Activated naive CD4-positive, alpha-beta T cell treated with anti-CD3 and anti-CD28 coated beads for 36 hours (primary cell): ENCODE measurements at places on chromosomes 7 and 10. TPM values are rescaled to one million over a fixed set of nuclear protein-coding genes. Genes with fewer than 3 reads are reported as not detected.
A peak's percentile ranks its signal among the peaks of the same experiment; 100 is the strongest.

- H3K27ac ChIP-seq: peak overlapping the region; percentile 38
- H3K36me3 ChIP-seq: peaks cover 10% of the 10 kb centered on the region
- no peak for DNase-seq
- H3K4me3 ChIP-seq: no peak overlapping the region
Measured at GRCh38 chr7:150374472-150374871, 4.7 kb upstream of the ZNF775 start.

CYP3A5 gene
- total RNA-seq: 0.86 TPM

DNA sequence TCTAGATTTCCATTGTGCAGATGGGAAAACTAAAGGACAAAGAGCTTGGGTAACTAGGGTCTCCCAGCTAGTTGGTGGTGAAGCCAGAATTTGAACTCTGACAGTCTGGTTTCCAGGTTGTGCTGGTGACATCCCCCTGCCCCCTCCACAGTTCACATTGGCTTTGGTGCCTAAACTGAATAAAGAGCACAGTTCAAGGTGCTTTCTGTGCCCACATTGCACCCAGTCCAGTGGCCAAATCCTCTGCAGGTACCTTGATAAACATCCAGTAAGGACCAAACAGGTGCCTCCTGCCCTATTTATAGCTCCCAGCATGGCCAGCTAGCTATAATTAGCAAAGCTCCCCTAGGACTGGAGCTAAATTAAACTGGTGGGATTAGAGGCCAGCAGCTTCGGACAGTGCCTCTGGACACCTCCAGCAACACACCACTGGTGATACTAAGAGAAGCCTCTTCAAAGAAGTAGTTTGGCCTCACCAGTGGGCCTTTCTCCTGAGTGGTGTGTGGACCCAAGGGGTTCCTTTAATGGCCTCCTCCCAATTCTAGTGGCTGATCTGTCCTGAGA, 59.9 kb downstream of the KCNMA1 start:
- H3K36me3 ChIP-seq: no peaks in the 10 kb centered on the region
- DNase-seq: no peak
- H3K27me3 ChIP-seq: no peaks in the 10 kb centered on the region
- no peak overlapping the region for H3K4me3 ChIP-seq
- no peak overlapping the region for H3K27ac ChIP-seq

GRCh38 chr7:87312215-87312865, 33.1 kb upstream of the CROT start:
- H3K4me3 ChIP-seq: no peak overlapping the region
- no peaks in the 10 kb centered on the region for H3K27me3 ChIP-seq
- no peaks in the 10 kb centered on the region for H3K4me1 ChIP-seq
- peak; percentile 58 for DNase-seq
- H3K36me3 ChIP-seq: no peaks in the 10 kb centered on the region
- no peak overlapping the region for H3K27ac ChIP-seq

PPP1R9A gene
- not detected for total RNA-seq

GRCh38 chr10:31374146-31374696, 55.2 kb downstream of the ZEB1 start:
- H3K27ac ChIP-seq: no peak overlapping the region
- no peaks in the 10 kb centered on the region for H3K27me3 ChIP-seq
- peaks cover 3% of the 10 kb centered on the region for H3K36me3 ChIP-seq
- peaks cover 39% of the 10 kb centered on the region for H3K4me1 ChIP-seq
- DNase-seq: no peak
- H3K4me3 ChIP-seq: no peak overlapping the region

DNA sequence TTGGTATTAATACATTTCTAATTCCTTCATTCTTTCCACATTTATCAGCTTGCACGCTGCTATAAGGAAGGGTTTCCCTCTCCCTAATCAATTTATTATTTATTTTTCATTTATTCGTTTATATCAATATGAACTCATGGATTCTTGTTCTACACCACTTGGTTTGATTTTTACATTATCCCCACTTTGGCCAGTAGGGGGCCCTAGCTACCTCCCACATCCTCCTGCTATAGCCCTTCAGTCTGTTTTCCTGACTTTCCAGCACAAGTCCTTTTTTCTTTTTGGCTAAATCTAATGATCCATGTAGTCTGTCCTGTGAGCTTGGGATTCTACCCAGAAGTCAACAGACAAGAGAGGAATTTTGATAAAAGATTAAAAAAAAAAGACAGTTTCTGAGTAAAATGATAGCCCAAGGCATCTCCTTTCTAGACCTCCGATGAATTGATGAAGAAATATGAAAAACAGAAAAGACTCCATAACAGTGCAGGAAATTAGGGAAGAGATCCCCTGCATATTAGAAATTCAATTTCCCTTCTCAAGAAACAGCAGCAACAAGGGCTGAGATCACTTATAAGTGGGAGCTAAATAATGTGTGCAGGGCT, 47.7 kb downstream of the LYZL2 start:
- DNase-seq: peak; percentile 35
- H3K27ac ChIP-seq: no peak overlapping the region
- H3K4me3 ChIP-seq: no peak overlapping the region
- no peaks in the 10 kb centered on the region for H3K27me3 ChIP-seq

GRCh38 chr10:109103278-109103677, 820.0 kb downstream of the XPNPEP1 start:
- no peaks in the 10 kb centered on the region for H3K36me3 ChIP-seq
- no peak overlapping the region for H3K27ac ChIP-seq
- DNase-seq: no peak
- H3K27me3 ChIP-seq: no peaks in the 10 kb centered on the region
- H3K4me1 ChIP-seq: no peaks in the 10 kb centered on the region
- no peak overlapping the region for H3K4me3 ChIP-seq

DNA sequence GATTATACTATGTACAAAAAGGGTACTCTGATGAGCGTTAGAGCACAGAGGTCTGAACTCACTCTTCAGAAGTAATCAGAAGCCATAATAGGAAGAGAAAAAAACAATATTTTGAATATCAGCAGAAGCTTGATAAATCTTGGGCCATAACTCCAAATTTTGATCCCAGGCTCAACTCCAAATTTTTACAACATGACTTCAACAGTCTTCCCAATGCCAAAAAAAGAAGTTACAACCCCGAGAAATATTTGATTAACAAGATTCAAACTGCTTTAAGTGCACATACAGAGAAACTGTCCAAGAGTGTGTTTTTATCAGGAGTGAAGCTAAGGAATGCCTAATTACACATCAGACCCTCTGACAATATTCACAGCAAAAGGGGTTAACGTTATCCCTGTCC, 7.5 kb downstream of the MPP7 start:
- peaks cover 86% of the 10 kb centered on the region for H3K4me1 ChIP-seq
- no peaks in the 10 kb centered on the region for H3K36me3 ChIP-seq
- H3K27ac ChIP-seq: peak overlapping the region; percentile 40

DNA sequence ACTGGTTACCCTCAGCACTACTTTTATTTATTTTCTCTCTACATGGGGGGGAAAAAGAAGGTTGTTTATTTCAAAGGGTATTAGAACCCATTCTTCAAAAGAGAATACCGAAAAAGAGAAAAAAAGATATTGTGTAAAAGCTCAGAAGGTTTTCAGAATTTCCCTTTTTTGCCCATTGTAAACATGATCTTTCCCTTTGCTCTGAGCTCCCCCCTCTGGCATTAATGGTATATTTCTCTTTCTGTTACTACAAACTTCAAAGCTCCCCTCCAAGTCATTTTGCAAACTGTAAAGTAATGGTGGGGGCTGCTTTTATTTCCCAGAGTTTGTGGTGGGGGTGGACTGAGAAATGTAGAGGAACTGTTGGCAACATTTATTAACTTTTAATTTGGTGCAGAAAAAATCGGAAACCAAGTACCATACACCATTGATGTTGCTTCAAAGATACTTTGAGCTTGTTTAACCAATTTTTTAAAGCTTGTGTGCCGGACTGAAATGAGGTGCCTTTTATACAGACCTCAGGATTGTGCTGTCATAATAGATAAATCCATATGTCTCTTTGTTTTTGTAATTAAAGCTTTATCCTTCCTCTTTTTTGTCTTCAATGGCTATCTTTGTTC, 181.5 kb downstream of the EXOC4 start:
- no peaks in the 10 kb centered on the region for H3K27me3 ChIP-seq
- DNase-seq: peak; percentile 8

DNA sequence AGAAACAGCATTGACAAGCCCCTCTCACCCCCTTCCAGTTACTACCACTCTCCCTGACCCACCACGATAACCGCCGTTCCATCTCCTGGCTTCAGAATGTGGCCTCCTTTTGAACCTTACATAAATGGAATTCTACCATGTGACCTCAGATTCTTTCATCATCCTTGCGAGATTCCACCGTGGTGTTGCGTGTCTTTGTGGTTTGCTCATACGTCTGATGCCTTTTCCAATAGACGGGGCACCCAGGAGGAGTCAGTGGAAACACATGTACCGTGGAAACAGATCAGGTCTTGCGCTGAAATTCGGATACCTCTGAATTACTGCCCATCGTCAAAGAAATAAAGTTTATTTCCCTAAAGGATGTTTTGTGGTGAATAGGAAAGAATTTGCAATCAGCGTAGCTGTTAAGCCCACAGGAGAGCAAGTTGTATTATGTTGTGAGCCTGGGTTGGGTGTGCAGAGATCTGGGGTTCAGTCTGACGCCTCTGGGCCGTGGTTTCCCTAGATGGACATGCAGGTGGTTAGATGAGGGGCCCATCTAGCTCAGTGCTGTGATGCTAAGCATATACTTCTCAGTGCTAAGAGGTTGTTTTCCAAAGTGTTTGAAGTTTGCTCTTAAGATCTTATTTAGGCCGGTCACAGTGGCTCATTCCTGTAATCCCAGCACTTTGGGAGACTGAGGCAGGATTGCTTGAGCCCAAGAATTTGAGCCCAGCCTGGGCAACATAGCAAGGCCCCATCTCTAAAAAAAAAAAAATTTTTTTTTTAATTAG, 29.1 kb downstream of the GTF2IRD1 start:
- H3K27me3 ChIP-seq: peaks cover 3% of the 10 kb centered on the region
- DNase-seq: no peak
- H3K4me1 ChIP-seq: no peaks in the 10 kb centered on the region
- H3K4me3 ChIP-seq: no peak overlapping the region
- H3K27ac ChIP-seq: no peak overlapping the region

DNA sequence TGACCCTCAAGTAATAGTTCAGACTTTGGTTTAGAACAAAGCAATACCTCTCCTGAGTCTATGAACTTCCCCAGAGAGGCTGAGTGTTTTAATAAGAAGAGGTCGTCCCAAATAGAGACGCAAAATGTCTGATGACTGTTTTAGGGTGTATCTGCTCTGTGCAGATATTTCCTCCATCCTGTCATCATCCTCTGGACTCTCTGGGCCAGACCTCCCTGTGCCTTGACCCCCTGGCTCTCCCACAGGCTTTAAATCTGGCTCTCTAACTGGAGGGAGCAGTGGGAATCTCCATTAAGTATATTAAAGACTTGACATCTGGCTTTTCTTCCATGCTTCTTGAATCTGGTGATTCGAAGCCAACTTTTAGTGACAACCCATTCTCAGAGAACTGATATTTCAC, 633.3 kb downstream of the INHBA start:
- H3K4me1 ChIP-seq: no peaks in the 10 kb centered on the region
- H3K27ac ChIP-seq: no peak overlapping the region
- no peaks in the 10 kb centered on the region for H3K36me3 ChIP-seq
- H3K27me3 ChIP-seq: no peaks in the 10 kb centered on the region
- no peak overlapping the region for H3K4me3 ChIP-seq

DNA sequence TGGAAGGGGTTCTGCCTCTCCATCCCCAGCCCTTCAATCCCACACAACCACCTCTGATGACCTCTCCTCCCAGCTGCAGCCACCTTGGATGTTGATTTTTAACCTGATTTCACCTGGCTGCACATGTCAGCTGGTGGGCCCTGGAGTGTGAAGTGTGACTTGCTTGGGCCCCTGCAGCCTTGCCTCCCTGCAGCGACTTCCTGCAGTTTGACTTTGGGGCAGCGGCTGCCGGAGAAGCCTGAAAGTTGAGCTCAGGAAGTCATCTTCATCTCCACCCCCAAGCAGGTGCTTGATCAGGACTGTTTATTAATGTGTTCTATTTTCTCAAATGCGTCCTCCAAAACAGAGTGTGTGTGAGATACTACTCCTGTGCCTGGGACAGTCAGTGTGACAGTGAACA, 675.2 kb upstream of the GALNT17 start:
- H3K27me3 ChIP-seq: no peaks in the 10 kb centered on the region
- DNase-seq: peak; percentile 6
- H3K27ac ChIP-seq: no peak overlapping the region
- H3K36me3 ChIP-seq: no peaks in the 10 kb centered on the region

- no peak overlapping the region for H3K27ac ChIP-seq
- peak; percentile 37 for DNase-seq
- H3K4me1 ChIP-seq: peaks cover 9% of the 10 kb centered on the region
- H3K4me3 ChIP-seq: no peak overlapping the region
- no peaks in the 10 kb centered on the region for H3K36me3 ChIP-seq
Measured at GRCh38 chr10:69800109-69800508, 1.6 kb upstream of the COL13A1 start.

SERPINE1 gene
- total RNA-seq: not detected

DNA sequence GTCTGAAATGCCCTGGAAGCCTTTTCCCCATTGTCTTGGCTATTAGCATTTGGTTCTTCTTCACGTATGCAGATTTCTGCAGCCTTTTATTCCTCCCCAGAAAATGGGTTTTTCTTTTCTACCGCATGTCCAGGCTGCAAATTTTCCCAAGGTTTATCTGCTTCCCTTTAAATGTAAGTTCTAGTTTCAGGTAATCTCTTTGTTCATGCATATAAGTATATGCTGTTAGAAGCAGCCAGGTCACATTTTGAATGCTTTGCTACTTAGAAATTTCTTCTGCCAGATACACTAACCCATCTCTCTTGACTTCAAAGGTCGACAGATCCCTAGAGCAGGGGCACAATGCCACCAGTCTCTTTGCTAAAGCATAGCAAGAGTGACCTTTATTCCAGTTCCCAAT, 12.3 kb downstream of the THAP5 start:
- no peak overlapping the region for H3K27ac ChIP-seq
- H3K27me3 ChIP-seq: no peaks in the 10 kb centered on the region
- DNase-seq: no peak
- H3K4me3 ChIP-seq: no peak overlapping the region
- no peaks in the 10 kb centered on the region for H3K4me1 ChIP-seq

DNA sequence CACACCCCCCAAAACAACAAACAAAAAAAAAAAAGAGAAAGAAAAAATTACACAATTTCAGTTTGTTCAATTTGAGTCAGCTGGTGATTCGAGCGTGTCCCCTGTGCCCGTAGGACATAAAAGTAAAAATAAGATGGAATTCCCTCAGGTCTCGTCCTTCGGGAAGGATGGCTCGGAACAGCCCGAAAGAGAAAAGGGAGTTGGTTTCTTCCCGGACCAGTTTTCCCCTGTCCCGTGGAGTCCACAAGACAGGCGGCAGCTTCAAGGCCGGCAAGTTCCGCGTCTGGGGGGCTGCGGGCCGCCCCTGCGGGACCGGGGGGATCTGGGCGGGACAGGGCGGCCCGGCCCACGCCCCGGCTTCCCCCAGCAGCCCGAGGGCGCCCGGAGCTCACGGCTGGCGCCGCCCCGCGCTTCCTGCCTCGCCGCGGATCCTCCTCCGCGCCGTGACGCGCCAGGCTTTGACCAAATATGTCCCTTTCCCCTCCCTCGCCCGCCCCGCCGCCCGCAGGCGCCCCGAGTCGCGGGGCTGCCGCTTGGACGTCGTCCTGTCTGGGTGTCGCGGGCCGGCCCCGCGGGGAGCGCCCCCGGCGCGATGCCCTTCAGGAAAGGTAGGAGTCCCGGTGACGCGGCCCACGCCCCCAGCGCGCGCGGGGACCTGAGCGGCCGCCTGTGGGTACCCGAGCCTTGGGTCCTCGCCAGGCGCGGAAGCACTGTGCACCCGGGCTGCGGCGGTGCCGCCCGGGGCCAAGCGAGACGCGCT, 55.8 kb downstream of the RBM17 start:
- no peaks in the 10 kb centered on the region for H3K27me3 ChIP-seq
- H3K27ac ChIP-seq: peak overlapping the region; percentile 86
- H3K4me3 ChIP-seq: peak overlapping the region; percentile 83
- peaks cover 13% of the 10 kb centered on the region for H3K36me3 ChIP-seq
- peaks cover 80% of the 10 kb centered on the region for H3K4me1 ChIP-seq

ZFYVE27 gene
- 18.0 TPM for total RNA-seq
